Activated T-cell treated with anti-CD3 and anti-CD28 coated beads for 24 hours (primary cell): ENCODE measurements at places on chromosomes 1 and 21.

- no peak for DNase-seq
Measured at GRCh38 chr21:41815652-41816582, 49.1 kb upstream of the RIPK4 start.

DNA sequence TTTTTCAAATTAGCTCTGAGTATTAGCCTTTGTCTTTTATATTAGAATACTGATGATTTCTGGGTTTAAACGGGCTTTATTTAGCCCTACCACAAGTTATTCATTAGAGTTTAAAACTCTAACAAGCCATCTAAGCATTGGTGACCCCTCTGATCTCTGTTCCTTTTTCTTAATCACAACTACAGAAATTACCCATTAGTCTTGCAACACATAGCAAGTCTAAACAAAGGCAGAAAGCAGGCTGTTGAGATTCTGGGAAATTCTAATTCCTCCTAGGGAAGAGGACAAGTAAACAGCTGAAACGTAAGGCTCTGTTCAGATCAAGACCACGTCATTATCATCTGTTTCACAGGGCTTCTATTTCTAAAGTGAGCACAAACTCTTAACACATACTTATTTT lies 491.2 kb upstream of the ZRANB2 start:
- no peak for DNase-seq

DNA sequence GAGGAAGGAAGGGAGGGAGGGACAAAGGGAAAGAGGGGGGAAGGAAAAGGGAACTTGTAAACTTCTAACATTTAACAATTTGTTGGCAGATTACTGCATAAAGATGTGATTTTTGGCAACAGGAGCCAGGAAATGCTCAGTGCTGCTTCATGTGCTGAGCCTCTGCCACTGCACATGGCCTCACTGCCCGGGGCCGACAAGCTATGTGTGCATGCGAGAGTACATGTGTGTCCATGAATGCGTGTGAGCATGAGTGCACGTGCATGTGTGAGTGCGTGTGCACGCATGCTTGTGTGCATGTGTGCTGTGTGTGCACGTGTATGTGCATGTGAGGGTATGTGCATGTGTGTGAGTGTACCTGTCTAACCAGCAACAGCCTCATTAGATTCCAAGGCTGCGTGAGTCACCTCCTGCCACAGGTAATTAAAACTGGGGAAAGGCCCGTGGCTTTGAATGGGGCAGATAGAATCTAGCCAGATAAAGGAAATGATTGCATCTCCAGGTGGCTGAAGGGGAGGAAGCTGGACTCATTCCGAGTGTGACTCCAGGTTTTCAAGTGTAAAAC lies 41.4 kb upstream of the TSPEAR start:
- DNase-seq = no peak

DNA sequence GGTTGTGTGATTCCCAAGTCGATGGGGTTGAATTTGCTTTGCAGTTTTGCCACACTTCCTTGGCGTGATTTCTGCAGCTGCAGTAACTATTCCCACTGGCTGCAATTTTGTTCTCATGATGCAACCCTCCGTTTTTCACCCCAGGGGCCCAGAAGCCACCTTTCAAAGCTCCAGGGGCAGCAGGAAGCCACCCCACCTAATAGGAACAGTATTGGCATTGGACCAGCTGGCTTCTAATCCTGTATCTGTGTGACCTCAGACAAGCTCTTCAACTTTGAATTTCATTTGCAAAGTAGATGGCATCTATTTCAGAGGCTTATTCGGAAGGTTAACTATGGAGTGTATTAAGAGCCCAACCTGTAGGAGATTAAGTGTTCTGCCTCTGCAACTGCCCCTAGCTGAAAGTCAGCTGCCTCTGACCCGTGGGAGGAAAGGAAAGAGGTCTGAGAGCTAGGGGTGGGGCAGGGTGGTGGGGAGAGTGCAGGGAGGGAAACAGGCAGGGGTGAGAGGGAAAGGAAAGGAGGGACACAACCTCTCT lies 12.6 kb downstream of the C1orf115 start:
- DNase-seq = no peak

DNA sequence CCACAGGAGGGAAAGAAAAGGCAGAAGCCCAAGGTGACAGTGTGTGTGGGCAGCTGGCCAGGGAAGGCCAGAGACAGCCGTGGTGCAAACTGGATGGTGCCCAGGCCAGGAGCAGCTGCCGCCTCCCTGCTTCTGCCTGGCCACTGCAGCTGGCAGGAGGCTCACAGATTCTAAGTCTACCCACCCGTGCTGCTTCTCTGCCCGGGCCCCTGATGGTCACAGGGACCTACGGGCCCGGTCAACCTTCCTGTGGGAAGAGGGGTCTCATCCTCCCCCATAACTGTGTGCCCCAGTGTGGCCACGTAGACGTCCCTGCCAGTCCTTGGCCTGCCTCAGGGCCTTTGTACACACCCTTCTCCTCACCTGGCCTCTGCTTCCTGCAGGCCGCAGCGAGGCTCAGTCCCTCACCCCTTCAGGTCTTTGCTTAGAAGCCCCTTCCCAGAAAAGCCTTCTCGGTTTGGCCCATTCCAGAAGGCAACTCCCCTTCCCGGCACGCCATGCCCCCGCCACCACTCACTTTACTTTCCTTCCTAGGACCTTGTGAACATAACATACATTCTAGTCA lies 192.6 kb upstream of the AJAP1 start:
- DNase-seq = no peak

GRCh38 chr1:35280006-35280405 lies 11.5 kb downstream of the ZMYM4 start:
- DNase-seq = no peak

- no peak for DNase-seq
Measured at GRCh38 chr1:45272913-45273371, 53.8 kb upstream of the HPDL start.

DNA sequence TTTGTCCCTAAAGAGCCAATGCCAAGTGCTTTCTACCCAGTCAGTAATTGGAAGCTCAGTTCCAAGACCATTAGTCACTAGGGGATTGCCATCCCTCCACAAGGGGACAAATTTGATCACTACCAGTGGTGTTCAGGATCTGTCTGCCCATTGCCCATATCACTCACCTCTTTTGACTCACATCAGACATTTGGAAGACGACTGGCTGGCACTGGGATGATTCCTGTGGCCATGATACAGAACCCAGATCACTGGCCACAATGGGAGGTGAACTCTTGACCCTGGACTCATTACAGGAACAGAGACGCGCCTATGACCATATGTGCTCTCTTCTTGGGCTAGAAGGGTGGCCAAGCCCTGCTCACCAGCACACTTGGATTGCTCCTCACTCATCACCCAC lies 71.0 kb downstream of the COLGALT2 start:
- DNase-seq = no peak

DNA sequence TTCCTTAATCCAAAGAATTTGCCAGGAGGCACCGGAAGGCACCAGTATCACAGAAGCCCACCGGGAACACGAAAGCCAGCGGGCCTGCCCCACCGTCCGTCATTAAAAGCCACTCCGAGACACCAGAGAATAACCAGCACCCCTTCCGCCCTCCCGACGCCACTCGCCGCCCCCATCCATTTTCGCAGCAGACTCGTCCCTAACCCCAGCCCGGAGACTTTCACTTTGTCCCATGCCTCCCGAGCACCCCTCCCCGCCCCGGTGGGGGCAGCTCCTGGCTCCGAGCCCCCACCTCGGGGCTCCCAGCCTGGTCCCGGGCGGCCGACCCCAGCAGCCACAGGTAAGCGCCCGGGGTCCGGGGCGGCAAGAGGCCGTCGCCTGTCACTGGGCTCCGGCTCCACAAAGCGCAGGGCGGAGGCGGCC lies 105.4 kb downstream of the SLC45A1 start:
- DNase-seq = peak; percentile 20

DNA sequence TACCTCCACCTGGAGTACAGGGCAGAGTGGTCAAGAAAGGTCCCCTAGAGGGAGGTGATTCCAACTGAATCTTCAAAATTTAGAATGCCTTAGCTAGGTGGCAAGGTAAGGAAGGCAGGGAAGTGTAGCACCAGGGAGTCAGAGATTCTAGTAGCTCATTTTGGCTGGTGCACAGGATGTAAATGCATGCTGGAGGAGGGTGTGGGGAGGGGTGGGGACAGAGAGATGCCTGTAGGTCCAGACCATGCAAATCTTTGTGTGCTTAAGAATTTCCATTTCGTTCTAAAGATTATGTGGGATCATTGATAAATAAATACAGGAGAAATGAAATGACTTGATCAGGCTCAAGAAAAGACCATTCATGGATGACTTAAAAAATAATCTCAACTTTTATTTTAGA lies 11.0 kb upstream of the CACHD1 start:
- no peak for DNase-seq
